Panc1 (cell line): ENCODE measurements at places on chromosomes 3 and 15. TPM values are rescaled to one million over a fixed set of nuclear protein-coding genes. Genes with fewer than 3 reads are reported as not detected.

ACTC1 gene
- not detected for total RNA-seq

KCTD6 gene
- total RNA-seq, result 18.3 TPM

CCDC9B gene
- total RNA-seq, result 55.9 TPM

SLC22A13 gene
- total RNA-seq, result 0.33 TPM

DAPK2 gene
- total RNA-seq, result 10.2 TPM

PIERCE2 gene
- total RNA-seq, result 2.8 TPM

CSTA gene
- total RNA-seq, result not detected

C3orf22 gene
- not detected for total RNA-seq

RGMA gene
- total RNA-seq, result 0.62 TPM

NR1D2 gene
- 9.5 TPM for total RNA-seq

ANKUB1 gene
- not detected for total RNA-seq

KIF7 gene
- 6.5 TPM for total RNA-seq

TMCO5A gene
- total RNA-seq, result not detected

NEK11 gene
- 9.5 TPM for total RNA-seq

LRRC58 gene
- total RNA-seq, result 29.5 TPM

ENTPD3 gene
- total RNA-seq, result not detected

SEMA3B gene
- 1.4 TPM for total RNA-seq

LRRC31 gene
- not detected for total RNA-seq

SKOR1 gene
- 0.21 TPM for total RNA-seq

SCN5A gene
- total RNA-seq, result 0.69 TPM

CHL1 gene
- total RNA-seq, result not detected

MTHFS gene
- 50.0 TPM for total RNA-seq

SLC9C1 gene
- total RNA-seq, result not detected

RAD51 gene
- 30.3 TPM for total RNA-seq

MESP1 gene
- total RNA-seq, result 6.4 TPM

ZIC1 gene
- 0.36 TPM for total RNA-seq

SMAD6 gene
- total RNA-seq, result 45.9 TPM

MAP2K5 gene
- total RNA-seq, result 18.3 TPM

ADGRG7 gene
- not detected for total RNA-seq

SLC12A8 gene
- 7.0 TPM for total RNA-seq

ARNT2 gene
- 16.8 TPM for total RNA-seq

FANCD2 gene
- 20.0 TPM for total RNA-seq

ISL2 gene
- 0.51 TPM for total RNA-seq

PPP1R14D gene
- 0.64 TPM for total RNA-seq

SLC35G2 gene
- total RNA-seq, result 15.0 TPM

ROBO2 gene
- total RNA-seq, result 1.3 TPM

UBA5 gene
- total RNA-seq, result 44.0 TPM

TTLL3 gene
- 15.7 TPM for total RNA-seq

SNX1 gene
- total RNA-seq, result 96.2 TPM

PARP6 gene
- 85.7 TPM for total RNA-seq

LTK gene
- total RNA-seq, result not detected

PGBD4 gene
- total RNA-seq, result 2.3 TPM

SUMF1 gene
- 15.5 TPM for total RNA-seq

LRRC3B gene
- not detected for total RNA-seq

EPHB1 gene
- total RNA-seq, result 0.46 TPM

ACTRT3 gene
- total RNA-seq, result 1.7 TPM

CHRNA3 gene
- 0.31 TPM for total RNA-seq

CRYGS gene
- total RNA-seq, result 2.8 TPM

PLOD2 gene
- total RNA-seq, result 158 TPM

HIGD2B gene
- 0.21 TPM for total RNA-seq

ZNF280D gene
- 21.5 TPM for total RNA-seq

CCDC33 gene
- not detected for total RNA-seq

CACNA1D gene
- total RNA-seq, result 23.0 TPM

PTPN9 gene
- 38.4 TPM for total RNA-seq

PCYT1A gene
- 96.8 TPM for total RNA-seq

GRK7 gene
- 0.10 TPM for total RNA-seq

CDHR4 gene
- not detected for total RNA-seq

SH3GL3 gene
- total RNA-seq, result not detected
